ENCODE measurements at places on chromosomes 2 and 18.

DNA sequence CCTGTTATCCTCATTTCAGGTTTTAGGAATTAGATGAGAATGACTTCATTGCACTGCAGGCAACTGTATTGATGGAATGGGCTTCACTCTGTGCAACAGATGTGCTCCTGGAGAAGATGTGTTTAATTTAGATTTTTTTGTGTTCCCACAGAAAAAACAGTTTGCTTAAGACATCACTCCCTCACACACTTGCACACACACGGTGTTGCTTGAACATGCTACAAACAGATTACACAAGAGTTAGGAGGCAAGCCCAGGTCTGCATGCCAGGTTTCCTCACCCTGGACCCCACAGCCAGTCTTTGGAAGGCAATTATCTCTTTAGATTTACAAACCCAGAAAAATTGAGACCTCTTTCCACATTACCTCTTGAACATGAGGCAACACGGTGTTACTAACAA, 93.7 kb upstream of the KLHL29 start:
- DNase-seq, result no peak

DNA sequence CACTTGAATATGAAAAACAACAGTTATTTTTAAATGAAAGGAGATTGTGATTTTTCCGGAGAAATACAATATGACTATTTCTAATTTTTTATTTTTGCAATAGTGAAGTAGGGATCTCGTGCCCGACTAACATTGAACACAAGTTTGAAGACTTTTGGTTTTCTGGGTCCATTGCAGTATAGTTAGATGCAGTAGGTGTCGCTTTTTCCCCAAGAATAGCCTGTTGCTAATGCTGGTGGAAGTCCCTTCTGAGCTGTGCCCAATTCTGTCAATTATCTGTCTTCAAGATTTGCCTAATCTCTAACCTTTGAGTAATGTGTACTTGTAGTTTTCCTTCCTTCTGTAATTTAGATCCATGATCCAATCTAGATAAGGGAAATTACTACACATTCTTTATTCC, 36.5 kb downstream of the SEMA4F start:
- DNase-seq, result no peak

- no peak for DNase-seq
Observed at GRCh38 chr2:157337978-157338377, 12.4 kb upstream of the ERMN start.

GRCh38 chr2:239874636-239875356, 150.3 kb downstream of the NDUFA10 start:
- no peak for DNase-seq

DNA sequence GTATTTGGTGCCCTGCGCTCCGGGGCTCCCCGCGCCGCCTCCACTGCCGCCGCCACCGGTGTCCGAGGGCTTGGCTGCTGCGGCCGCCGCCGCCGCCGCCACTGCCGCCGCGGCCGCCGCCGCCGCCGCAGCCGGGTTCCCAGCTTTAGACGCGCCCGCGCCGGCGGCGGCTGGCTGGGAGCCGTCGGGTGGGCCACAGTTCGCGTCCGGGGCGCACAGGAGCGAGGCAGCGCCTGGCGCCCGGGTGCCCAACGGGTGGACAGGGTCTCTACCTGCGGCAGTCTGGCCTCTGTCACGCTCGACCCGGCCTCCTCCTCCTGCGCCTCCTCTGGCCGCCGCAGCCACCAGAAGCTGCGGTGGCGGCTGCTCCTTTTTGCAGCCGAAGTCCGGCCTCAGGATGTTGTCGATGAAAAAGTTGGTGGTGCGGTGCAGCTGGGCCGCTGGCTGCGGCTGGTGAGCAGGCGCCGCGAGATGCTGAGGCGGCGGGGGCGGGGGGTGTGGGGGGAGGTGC, 951 bp downstream of the EN1 start:
- DNase-seq, result no peak

DNA sequence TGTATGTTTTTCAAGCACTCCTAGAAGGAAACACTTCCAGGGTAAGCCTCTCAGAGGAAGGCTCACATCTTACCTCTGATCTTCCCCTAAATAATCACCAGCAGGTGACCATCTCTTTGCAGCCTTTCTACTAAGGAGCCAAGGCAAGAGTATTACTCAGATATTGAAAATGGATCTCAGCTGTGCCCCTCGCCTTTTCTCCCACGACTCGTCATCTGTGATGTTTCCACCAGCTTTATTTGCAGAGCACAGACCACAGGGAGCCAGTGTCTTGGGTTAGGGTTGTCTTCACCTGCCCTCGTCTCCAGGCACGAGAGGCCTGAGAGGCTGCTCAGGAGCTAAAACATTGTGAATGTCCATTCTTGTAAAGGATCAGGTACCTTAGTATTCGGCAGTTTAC, 16.9 kb upstream of the SCLY start:
- DNase-seq, result no peak

- DNase-seq, result no peak
Observed at GRCh38 chr2:185278761-185279160, 459.8 kb upstream of the FSIP2 start.

- DNase-seq, result no peak
Observed at GRCh38 chr2:238046725-238047270, 14.0 kb upstream of the SCLY start.

GRCh38 chr18:2979871-2980790, 32.8 kb downstream of the LPIN2 start:
- no peak for DNase-seq

DNA sequence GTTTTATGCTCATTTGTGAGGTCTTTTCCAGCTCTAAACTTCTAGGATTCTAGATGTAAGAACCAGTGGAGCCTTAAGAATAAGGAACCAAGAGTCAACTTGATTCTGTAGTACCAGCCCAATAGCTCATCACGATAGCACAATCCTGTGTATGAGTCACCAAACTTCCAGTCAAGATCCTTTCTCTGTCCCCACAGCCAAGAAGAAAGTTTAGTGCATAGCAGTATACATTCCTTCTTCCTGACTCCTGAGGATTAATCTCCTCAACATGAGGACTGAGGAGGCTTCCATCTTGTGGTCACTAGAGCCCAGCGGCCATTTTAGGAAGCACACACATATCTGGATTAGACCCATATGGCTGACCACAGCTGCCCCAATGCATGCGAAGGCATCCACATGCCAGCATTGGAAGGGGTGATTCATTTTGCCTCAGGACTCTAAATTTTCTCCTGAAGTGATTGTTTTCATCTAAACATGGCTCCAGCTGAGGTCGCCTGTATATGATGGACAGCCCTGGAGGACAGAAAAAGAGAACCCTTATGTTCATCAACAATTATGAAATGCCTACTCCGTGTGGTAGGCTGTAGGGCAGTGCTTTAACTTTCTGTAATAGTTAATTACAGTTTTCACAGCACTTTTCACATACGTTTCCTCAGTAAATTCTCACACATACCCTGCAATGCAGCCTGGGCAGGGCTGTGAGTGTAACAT, 53.5 kb downstream of the RASGRP3 start:
- no peak for DNase-seq

DNA sequence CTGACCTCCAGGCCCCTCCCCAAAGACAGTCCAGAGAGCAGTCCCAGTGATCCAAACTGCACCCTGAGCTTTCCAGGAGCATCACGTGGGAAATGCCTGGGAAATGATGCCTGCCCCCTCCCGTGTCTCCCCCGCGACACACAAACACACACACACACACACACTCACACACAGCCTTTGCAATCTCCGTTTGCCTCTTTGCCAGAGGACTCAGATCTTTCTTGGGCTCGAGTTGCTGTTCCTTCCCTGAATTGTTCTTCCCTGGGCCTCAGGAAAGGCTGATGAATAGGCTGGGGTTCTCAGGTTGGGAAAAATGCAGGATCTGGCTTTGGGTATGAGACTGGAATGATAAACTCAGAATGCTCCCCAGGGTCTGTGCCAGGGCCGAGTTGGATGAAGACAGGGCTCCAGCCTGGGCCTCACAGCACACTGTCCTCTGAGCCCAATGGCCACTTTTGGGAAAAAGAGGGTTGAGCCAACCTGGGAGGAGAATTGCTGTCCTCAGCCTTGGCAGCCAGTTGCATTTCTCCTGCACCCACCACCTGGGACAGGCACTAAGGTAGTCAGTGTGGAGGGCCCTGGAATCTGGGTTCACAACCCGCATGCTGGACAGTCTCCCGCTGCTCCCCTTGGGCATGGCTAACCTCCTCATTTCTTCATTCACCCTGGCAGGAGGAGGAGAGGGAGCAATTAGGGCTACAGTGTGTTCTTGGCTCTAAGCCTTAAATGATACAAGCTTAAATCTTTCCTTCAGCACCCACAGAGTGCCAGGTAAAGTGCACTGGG, 43.9 kb upstream of the ATP6V1B1 start:
- no peak for DNase-seq

GRCh38 chr2:98615481-98615880, 7.1 kb downstream of the UNC50 start:
- DNase-seq, result no peak

GRCh38 chr18:7242926-7243325, 12.0 kb downstream of the LRRC30 start:
- no peak for DNase-seq

Measured in nucleus accumbens (tissue), 56 donors.